ENCODE measurements at places on chromosomes 1 and 21.
A peak's percentile ranks its signal among the peaks of the same experiment; 100 is the strongest.

DNA sequence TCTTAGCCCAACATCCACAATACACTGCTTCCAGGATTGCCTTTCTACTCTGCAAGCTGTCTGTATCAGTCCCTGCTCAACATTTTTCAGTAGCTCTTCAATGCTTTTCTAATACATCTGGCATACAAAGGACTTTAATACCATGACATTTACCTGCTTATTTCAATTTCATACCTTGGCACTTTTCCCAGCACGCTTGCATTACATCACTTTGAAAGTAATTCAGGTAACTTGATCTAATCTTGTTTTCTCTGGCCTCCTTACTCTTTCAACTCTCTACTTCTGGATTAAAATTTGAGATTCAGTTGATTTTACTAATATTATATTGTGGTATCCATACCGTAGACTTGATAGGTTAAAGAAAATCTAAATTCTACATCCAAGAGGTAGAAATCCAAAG, 103.0 kb downstream of the PTGS2 start:
- no peak for DNase-seq

GRCh38 chr1:197577580-197577979, 197.7 kb downstream of the DENND1B start:
- no peak for DNase-seq

DNA sequence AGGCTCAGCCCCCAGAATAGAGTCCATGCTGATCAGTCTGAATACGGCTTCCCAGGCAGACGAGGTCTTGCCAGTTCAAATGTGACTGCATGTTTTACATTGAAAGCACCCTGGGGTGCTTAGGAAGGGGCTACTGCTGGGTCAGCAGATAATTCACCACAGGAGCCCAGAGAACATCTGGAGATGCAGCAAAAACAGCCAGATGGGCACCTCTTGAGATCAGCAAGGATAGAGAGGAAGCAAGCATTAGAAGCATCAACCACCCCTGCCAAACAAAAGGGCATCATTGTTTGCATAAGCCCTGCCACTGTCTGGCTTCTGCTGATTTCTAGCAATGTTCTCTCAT, 403.1 kb downstream of the RRAGC start:
- no peak for DNase-seq

DNA sequence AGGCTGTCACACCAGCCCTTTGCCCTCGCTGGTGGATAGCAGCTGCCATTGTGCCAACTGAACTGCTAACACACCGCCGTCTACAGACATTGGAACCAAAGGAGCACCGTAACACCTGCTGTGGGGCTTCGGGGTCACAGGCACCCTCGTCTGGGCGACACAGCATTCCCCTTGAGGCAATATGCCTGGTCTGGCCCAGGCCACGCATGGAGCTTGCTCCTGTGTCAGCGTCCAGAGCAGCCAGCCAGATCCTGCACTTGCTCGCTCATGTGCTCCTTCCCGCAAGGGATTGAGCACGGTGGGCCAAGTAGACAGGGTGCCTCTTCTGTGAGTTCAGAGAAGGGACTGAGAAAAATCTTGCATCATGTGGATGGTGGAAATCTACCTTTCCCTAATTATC, 314.6 kb upstream of the PLD5 start:
- no peak for DNase-seq

DNA sequence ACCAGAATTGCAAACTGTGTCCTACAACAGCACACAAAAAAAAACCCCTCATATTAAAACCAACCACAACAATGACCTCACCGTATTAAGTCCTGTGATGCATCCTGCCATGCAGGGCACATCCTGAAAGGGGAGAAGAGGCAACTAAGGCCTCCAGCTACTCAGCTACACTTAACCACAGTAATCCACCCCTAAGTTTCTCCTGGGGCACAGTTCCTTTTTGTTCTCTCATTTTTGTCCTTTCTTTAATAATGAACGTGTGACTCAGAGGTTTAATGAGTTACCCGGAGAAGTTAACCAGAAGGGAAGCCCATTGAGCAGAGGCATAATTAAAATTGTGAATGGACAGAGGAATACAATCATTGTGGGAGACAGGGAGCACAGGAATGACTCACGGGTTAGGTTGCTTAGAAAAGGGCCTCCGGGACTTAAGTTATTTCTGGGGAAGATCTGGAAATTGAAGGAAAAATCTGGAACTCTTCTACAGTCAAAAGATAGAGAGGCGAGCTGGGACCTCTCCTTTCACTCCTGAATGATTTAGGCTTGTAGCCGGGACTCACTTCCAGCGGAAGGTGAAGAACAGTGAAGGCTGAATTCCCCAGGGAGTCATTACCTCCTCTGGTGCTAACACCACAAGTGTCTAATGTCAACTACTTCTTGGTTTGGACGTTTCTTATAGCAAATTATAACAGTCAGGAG, 36.9 kb upstream of the HIVEP3 start:
- DNase-seq: no peak

- no peak for DNase-seq
Observed at GRCh38 chr1:214636436-214636835, 33.4 kb downstream of the CENPF start.

- DNase-seq: no peak
Observed at GRCh38 chr1:171185091-171185490, at the start of gene FMO2. FMO2 (plus strand) TSS chr1:171185300; CDS start chr1:171185714, 414 bp downstream.

DNA sequence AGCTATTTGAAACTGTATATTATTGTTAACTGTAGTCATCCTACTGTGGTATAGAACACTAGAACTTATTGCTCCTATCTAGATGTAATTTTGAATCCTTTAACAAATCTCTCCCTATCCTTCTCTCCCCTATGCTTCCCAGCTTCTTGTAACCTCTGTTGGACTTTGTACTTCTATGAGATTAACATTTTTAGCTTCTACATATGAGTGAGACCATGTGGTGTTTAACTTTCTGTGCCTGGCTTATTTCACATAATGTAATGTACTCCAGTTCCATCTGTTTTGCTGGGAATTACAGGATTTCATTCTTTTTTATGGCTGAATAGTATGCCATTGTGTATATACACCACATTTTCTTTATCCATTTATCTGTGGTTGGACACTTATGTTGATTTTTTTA, 64.5 kb upstream of the KIAA1614 start:
- no peak for DNase-seq

GRCh38 chr1:77948841-77949424, 29.9 kb downstream of the FUBP1 start:
- no peak for DNase-seq

- no peak for DNase-seq
Observed at GRCh38 chr1:26542771-26543451, 13.3 kb downstream of the RPS6KA1 start.

- DNase-seq: no peak
Observed at GRCh38 chr21:42505090-42505726, 8.4 kb upstream of the SLC37A1 start.

- DNase-seq: no peak
Observed at GRCh38 chr1:197448121-197448779, 180.2 kb downstream of the CRB1 start.

GRCh38 chr21:37146320-37147235, 73.5 kb downstream of the TTC3 start:
- DNase-seq: no peak

GRCh38 chr1:73907051-73907450, 290.9 kb downstream of the LRRIQ3 start:
- no peak for DNase-seq

- no peak for DNase-seq
Observed at GRCh38 chr1:224683936-224684335, 67.8 kb downstream of the CNIH3 start.

GRCh38 chr1:160261556-160261892, 825 bp downstream of the DCAF8 start:
- DNase-seq: peak; percentile 14

- no peak for DNase-seq
Observed at GRCh38 chr1:26574018-26574417, 44.5 kb downstream of the RPS6KA1 start.

- no peak for DNase-seq
Observed at GRCh38 chr1:210467440-210468043, 138.8 kb downstream of the HHAT start.

DNA sequence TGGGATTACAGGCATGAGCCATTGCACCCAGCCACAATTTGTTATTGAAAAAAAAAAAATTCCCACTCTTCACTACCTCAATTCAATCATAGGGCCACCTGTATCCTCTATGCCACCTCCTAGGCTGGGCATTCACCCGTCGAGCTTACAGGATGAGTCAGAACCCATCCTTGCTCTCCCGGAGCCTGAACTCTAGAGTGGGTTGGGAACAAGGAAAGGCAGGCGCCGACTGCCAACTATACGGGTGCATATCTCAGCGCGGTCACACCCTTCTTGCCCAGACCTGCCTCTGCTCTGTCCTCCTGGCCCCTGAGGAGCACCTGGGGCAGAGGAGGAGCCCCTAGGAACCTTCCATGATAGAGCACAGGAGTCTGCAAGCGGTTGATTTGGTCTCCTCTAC, 21.4 kb upstream of the LBR start:
- no peak for DNase-seq

- DNase-seq: no peak
Observed at GRCh38 chr1:25338986-25339385, 852 bp downstream of the TMEM50A start.

DNA sequence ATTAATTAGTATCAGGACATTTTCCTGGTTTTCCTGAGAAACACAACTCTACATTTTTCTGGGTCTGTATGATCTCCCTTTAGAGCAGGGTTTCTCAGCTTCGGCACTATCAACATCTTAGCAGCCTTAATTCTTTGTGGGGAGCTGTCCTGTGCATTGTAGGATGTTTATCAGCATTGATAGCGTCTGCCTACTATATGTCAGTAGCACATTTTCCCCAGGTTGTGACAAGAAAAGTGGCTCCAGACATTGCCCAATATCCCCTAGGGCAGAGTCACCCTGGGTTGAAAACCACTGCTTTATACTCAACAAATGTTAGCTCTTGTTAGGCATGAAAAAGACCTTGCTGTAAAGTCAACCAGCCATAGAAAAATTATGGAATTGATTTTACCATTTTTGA, 195.1 kb upstream of the FMN2 start:
- no peak for DNase-seq

DNA sequence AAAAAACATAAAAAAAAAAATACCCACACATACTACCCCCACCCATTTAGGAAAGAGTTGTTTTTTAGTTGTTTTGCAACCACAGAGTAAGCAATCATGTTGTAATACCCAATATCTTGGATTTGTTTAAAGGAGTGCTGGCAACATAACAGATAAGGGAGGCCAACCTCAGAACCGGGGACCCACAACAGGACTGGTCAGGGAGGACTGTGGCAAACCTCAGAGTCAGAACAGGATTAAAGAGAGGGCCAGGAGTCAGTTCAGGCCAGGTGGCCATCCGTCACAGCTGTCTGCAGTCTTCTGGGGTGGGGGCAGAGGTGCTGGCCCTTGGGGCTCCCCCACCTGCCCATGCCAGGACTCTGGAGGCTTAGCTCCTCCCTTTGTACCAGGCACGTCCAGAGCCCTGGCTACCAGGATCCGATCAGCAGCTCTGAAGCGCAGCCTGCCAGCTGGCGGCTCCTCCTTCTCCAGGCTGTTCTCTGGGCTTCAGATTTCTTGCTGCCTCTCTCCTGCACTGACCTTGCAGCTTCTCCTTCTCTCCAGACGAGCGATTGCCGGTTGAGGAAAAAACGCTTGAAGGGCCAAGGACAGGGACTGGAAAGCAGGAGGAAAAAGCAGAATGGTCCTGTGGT, 7.9 kb downstream of the H6PD start:
- DNase-seq: no peak

DNA sequence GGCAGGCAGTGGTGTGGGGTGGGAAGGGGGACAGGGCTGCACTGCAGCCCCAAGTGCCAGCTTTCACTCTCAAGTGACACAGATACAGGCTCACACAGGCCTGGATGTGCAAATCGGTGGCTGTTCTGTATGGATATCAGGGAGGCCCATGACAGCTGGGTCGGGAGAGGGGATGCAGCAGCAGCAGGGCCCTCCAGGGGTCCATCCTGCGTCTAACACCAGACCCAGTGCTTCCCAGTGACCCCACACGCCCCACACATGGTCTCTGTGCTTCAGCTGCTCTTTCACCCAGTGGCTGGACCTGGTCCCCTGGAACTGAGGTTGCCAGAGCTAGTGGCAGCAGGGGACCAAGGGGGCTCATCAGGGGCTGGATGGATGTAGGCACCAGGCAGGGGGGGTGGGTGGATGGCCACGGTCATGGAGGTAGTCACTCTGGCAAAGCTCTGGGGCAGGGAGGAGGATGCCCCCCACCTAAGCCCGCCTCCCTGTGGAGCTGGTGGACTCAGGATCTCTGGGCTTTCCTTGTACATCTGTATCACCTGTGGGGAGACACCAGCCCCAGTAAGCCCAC, 13.9 kb downstream of the BTBD19 start:
- no peak for DNase-seq

DNA sequence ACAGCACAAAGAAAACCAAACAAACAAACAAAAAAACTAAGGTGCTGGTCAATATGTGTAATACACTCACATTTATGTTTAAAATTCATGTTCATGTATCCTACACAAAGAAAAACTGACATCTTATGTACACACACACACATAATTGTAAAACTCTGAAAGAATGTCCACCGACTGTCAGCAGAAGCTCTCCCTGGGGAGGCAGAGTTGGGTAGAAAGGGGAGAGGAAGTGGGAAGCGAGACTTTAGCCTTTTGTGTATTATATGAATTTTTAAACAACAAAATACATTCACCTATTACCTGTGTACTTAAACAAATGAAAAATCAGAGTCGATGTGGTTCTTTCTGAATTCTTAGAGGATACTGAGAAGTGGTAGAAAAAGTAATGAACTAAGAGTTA, 88.3 kb downstream of the ABCA4 start:
- no peak for DNase-seq

GRCh38 chr1:1616045-1616790, 918 bp downstream of the MIB2 start:
- DNase-seq: no peak

DNA sequence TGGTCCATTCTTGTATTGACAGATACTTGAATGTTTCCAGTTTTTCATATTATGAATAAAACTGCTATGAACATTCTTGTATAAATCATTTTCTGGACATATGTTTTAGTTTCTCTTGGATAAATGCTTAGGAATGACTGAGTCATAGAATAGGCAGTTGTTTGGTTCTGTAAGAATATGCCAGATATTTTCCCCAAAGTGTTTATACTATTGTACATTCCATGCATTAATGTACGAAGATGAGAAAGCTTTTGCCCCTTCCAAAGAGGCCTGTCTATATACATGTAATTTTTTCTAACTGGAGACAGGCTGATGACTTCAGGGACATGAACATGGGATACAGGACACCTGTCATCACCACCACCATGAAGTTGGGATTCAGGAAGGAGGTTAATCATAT, 11.3 kb downstream of the NBPF3 start:
- DNase-seq: no peak
